Hematopoietic multipotent progenitor cell treated with erythropoietin and hydrocortisone succinate and interleukin-3 and kit ligand, for 4 days (in vitro differentiated cells): ENCODE measurements at places on chromosomes 12 and 14.

- no peak for DNase-seq
Measured at GRCh38 chr12:57151741-57152630, 4.6 kb upstream of the LRP1-AS start.

DNA sequence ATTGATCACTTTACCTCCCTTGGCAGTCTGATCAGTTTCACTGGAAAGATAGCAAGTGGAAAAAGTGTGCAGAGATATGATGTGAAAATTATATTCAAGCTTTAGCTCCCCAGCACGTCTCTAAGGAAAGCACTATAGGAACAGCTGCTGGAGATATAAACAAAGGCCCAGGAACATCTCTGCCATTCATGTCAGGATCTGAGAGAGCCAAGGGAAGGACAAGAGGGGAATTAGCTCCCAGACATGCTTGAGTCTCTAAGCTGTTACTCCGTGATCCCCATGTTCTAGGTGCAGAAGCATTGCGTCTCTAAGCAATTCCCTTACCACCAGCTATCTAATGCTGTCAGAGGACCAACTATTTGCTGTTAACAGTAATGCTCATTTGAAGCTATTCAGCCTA is 700.2 kb downstream of the DIO2 start:
- no peak for DNase-seq

DNA sequence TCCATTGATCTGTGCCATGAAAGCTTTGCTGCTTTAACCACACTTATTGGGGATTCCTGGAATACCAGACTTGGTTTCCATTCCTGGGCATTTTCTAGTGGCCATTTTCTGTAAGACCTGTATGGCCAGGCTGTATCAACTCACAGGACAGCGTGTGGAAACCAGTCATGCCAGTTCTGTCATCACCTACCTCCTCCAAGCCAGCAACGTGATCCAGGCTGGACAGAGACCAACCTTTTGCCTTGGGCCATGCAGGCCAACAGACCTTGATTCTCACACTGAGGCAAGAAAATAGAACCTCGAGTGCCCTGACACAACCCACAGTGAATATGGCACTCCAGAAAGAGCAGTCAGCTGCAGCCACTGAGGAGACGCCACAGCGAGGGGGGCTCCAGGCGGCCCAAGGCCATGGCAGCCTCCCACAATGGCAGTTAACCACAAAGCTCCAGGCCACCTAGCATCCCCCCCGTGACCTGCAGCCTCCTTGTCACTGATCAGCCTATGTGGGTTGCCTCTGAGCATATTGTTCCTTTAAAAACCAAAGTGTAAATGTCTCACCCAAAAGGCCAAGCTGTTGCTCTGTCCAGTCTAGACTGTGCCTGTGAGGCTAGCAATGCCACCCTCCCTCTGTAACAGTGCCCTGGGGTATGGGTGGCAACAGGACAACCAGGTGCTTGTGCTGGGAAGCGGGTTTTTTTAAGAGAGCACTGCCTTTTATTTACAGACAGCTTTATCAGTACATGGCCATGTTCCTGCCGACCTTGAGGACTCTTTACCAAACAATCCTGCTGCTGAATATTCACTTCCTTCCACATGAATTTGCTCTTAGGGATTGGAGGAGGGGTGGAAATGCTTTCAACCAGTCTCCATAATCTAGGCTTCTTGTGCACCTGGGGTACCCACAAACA is 168.7 kb upstream of the HIF1A start:
- no peak for DNase-seq

DNA sequence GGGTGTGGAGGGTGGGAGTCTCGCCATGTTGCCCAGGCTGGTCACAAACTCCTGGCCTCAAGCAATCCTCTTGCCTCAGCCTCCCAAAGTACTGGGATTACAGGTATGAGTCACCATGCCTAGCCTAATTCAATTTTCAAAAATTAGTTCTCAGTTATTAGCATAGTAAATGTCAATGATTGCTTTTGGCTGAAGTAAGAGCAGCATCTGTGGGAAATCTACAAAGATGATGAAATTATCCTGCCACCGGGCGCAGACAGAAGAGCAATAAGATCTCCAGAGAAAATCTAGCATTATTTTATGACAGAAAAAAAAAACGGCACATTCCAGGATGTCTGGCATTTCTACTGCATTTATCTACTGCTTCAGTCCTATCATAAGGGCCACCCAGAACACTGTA is 97.9 kb upstream of the DAAM1 start:
- no peak for DNase-seq

- DNase-seq = peak; percentile 2
Measured at GRCh38 chr14:36028218-36028617, 148.3 kb downstream of the PTCSC3 start.

DNA sequence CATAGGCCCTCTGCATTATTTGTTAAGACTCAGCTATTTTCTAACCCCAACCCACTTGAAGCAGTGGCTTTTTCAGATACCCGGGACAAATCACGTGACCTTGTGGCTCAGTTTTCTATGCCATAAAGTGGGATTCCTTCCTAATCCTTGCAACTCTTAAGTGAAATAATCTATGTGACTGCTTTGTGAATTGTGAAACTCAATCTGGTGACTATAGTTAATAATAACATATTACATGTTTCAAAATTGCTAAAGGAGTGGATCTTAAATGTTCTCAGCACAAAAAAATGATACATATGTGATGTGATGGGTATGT is 17.3 kb downstream of the EML1 start:
- no peak for DNase-seq

GRCh38 chr12:56243731-56244181 is 13.9 kb downstream of the SLC39A5 start:
- DNase-seq = peak; percentile 94

DNA sequence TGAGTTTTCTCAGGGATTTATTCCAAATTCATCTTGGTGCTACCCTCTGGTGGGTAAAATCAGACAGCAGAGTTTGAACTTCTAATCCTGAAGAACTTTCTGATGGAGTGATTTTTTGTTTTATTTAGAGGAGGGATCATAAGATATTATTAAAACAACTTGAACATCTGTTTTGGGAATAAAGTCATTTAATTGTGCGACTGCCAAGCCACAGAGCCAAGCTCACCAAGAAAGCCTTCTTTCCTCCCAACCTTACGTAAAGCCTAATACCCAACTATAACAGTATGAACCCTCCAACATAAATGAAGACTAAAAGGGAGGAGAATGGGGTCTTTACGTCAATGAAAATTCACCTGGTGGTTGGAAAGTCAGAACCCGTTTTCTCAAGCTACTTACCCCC is 205.5 kb upstream of the IGF1 start:
- DNase-seq = no peak

DNA sequence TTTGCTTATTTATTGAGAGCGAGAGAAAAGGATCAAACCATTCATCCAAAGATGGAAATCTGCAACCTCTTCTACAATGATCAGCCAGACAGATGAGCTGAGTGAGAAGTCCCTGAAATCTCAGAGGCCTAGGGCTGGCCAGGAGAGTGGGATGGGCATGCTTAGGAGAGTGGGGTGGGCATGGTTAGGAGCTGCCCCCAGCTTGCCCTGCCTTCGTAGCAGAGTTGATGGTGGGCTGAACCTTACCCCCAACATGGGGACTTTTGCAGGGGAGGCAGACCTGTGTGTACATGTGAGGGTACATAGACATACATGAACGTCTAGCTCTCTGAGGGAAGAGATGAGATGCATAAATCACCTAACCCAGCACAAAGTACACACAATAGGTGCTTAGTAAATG is 95.7 kb upstream of the ESRRB start:
- DNase-seq = no peak

- DNase-seq = peak; percentile 55
Measured at GRCh38 chr12:12561371-12562015, 1.2 kb downstream of the DUSP16 start.

GRCh38 chr12:4540638-4541037 is 1.9 kb downstream of the RAD51AP1 start:
- peak; percentile 69 for DNase-seq
